ENCODE measurements at places on chromosomes 3 and 15. TPM values are rescaled to one million over a fixed set of nuclear protein-coding genes. Genes with fewer than 3 reads are reported as not detected.

Gene ATG7
- total RNA-seq: 63.2 TPM

Gene CCR9
- total RNA-seq: not detected

Gene RARRES1
- total RNA-seq: 26.3 TPM

Gene CYP1A1
- 0.26 TPM for total RNA-seq

Gene CP
- total RNA-seq: 1.9 TPM

Gene RTP4
- total RNA-seq: 2.5 TPM

Gene LDHAL6B
- total RNA-seq: not detected

Gene SSUH2
- total RNA-seq: 0.90 TPM

Gene XCR1
- total RNA-seq: 1.0 TPM

Gene NUSAP1
- total RNA-seq: 72.6 TPM

Gene TRPM1
- not detected for total RNA-seq

Gene GP5
- 0.90 TPM for total RNA-seq

Gene CNBP
- total RNA-seq: 237 TPM

Gene ANKUB1
- total RNA-seq: not detected

Gene GABRR3
- 0.11 TPM for total RNA-seq

Gene PROS1
- 49.2 TPM for total RNA-seq

Gene CLDN16
- total RNA-seq: 0.37 TPM

Gene POPDC2
- 11.5 TPM for total RNA-seq

Gene CYP8B1
- total RNA-seq: not detected

Gene GOLGA8S
- 0.21 TPM for total RNA-seq

Gene SPSB4
- 5.6 TPM for total RNA-seq

Gene ASB14
- 0.21 TPM for total RNA-seq

Gene IRAK2
- total RNA-seq: 2.9 TPM

Gene PROK2
- 0.74 TPM for total RNA-seq

Gene USF3
- 15.1 TPM for total RNA-seq
